GOT3 (cell line): ENCODE measurements at places on chromosomes 7 and 10.

GRCh38 chr10:61100887-61101286, 156.9 kb upstream of the RHOBTB1 start:
- DNase-seq = no peak

GRCh38 chr7:89798599-89798996, 355.7 kb upstream of the STEAP1 start:
- DNase-seq = no peak

DNA sequence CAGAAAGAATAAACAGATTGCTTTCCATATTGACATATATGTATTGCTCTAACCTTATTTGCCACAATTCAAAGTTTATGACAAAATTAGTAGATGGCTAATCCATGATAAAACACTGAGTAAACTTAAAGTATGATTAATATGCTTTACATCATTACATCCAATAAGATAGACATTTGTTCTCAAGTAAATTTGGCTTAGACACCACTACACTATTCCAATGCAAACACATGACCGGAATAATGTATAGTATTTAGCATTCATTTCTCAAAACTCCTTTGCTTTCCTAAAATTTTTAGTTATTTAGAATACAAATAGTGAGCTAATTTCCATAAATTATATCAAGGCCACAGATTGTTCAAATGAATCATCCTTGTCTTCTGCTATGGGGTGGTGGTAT, 20.2 kb downstream of the SEM1 start:
- DNase-seq = no peak

- DNase-seq = no peak
These were observed 351.2 kb downstream of the DGKB start for GRCh38 chr7:14551310-14551709.

- no peak for DNase-seq
These were observed 12.5 kb downstream of the GLI3 start for GRCh38 chr7:42224391-42225003.

DNA sequence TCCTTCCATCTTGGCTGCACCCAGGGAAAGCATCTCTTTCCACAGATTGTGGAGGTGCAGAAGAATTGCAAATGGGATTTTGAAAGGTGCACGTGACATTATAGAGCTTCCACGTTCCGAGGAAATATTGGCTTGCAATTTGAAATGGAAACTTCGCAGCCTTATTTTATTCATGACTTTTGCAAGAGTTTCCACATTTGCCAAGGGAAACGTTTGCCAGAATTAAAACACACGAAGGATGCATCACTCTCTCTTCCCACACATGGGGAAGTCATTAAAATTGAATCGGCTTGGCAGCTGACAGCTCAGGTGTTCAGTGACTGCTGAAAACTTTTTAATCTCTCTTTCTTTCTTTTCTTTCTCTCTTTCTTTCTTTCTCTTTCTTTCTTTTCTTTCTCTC, 475.4 kb upstream of the IGFBP3 start:
- no peak for DNase-seq

GRCh38 chr10:131173484-131174210, 137.9 kb downstream of the TCERG1L start:
- DNase-seq = no peak

GRCh38 chr10:18205098-18205834, 65.0 kb downstream of the CACNB2 start:
- no peak for DNase-seq

DNA sequence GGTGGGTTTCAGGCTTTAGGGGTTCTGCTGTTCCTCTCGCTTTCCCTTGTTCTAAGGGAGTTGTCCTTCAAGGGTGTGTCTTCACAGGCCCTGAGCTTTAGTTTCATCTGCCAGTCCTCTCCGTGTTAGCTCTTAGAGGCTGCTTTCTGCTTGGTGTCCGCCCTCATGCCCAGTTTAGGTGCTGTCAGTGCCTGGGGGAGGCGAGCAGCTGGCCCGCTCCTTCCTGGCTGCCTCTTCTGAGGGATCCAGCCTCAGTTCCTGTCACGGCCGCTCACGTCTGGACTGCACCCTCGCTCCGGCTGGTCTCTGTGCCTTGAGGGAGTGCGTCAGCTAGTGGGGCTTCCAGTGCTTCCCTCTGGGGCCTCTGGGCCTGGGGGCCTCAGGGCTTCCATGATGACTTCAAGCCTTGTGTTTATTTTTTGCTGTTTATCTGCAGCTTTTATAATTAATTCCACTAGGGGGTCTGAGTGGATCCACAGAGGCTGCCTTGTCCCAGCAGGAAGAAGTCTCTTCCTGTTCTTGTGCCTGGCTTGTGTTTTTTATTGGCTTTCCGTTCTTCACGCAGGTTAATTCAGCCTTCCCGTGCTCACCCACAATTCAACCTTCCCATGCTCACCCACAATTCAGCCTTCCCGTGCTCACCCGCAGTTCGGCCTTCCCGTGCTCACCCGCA, 33.0 kb downstream of the WDR37 start:
- DNase-seq = no peak

GRCh38 chr7:28269700-28270361, 89.2 kb upstream of the JAZF1 start:
- DNase-seq = no peak

GRCh38 chr10:86047588-86047987, 319.0 kb downstream of the GRID1 start:
- no peak for DNase-seq

- no peak for DNase-seq
These were observed 114.0 kb downstream of the BBS9 start for GRCh38 chr7:33243319-33243881.

DNA sequence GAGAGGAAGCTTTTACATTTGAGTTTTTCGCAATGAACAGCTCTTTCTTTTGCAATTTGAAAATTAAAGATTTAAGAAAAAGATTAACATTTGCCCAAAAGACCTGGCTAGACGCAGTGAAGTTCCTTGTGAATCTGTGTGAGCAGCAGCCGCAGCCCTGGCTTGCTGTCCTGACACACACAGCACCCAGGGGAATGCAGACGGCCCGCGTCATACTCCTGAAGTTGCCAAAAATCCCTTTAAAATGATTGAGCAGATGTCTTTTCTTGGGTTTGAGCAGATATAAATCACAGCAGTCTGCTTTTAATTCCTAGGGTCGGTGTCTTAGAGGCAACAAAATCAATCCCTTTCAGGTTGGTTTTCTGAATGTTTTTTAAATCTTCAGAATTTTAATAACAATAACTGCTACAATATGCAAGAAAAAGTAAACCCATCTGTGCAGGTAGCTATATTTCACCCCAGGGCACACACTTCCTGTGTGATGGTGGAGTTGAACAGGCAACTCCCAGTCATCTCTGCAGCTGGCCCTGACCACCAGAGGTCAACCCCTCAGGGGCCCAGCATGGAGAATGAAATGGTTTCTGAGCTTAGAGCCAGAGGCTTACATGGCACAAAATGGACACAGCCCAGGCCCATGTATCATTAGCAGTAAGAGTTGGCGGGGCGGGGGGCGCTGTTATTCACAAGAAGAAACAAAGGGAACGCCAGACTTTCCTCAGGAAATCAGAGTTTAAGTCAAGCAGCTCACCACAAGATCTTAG, 32.2 kb upstream of the TRIL start:
- DNase-seq = no peak

- DNase-seq = no peak
These were observed 416.3 kb downstream of the ADRA2A start for GRCh38 chr10:111493024-111493625.

DNA sequence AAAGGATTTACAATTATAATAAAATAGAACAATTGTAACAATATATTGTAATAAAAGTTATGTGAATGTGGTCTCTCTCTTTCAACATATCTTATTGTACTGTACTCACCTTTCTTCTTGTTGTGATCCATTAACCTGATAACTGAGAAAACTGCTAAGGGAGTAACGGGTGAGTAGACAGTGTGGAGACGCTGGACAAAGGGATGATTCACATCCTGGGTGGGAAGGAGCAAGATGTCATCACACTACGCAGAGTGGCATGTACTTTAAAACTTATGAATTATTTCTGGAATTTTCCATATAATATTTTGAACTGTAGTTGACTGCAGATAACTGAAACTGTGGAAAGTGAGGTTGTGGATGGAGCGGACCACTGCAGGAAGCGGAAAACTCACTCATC, 91.2 kb upstream of the PLPP4 start:
- no peak for DNase-seq

GRCh38 chr7:48089046-48090003, at the start of gene UPP1:
TSS of gene UPP1 (plus strand) at chr7:48089265. CDS start at chr7:48094784, 5,519 bp downstream.
- no peak for DNase-seq

DNA sequence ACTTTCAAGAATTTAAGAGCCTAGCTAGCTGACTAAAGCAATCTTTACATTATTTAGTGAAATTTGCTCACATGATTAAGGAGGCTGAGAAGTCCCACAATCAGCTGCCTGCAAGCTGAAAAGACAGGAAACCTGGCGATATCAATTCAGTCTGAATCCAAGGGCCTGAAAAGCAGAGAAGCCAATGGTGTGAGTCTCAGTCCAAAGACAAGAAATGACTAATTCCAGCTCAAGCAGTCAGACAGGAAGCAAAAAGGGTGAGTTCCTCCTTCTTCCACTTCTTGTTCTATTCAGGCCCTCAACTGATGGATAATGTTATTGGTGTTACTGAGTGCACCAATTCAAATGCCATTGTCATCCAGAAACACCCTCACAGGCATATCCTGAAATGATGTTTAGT, 1231.6 kb upstream of the CELF2 start:
- DNase-seq = no peak

DNA sequence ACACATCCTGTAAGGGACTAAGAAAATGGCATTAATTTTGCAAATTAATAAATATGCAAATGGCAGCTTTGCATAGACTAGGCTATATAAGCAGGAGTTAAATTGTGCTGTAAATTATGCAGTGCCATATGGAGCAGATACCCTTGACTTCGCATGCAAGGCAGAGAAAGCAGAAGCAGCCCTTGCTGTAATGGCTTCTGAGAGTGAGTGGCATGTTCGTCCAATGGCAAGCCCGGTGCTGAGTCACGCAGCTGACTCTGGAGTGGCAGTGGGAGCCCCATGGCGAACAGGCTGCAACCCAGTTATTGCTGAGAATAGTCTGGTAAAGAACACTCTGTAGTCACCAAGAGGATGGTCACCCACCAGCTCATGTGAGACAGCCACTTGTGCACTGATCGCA, 1186.5 kb downstream of the TYW1 start:
- DNase-seq = no peak

GRCh38 chr10:33252794-33253203, 81.7 kb downstream of the NRP1 start:
- DNase-seq = no peak

DNA sequence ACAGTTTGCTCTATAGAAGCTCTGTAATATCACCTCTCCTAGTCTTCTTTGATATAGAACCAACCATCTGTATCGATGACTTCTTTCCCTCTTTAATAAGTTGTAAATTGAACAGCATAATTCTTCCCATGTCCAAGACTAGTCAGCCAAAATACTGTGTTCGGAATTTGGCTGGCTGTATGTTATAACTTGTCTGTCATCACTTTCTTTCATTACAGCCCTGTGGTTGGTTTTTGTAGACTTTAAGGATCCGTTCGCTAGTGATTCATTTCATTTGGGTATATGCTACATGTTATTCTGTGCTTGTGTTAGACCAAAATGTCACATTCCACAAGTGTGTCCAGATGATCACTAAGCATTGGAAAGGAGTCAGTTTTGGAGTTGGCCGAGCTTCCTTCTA, 155.4 kb upstream of the ITGB1 start:
- no peak for DNase-seq

DNA sequence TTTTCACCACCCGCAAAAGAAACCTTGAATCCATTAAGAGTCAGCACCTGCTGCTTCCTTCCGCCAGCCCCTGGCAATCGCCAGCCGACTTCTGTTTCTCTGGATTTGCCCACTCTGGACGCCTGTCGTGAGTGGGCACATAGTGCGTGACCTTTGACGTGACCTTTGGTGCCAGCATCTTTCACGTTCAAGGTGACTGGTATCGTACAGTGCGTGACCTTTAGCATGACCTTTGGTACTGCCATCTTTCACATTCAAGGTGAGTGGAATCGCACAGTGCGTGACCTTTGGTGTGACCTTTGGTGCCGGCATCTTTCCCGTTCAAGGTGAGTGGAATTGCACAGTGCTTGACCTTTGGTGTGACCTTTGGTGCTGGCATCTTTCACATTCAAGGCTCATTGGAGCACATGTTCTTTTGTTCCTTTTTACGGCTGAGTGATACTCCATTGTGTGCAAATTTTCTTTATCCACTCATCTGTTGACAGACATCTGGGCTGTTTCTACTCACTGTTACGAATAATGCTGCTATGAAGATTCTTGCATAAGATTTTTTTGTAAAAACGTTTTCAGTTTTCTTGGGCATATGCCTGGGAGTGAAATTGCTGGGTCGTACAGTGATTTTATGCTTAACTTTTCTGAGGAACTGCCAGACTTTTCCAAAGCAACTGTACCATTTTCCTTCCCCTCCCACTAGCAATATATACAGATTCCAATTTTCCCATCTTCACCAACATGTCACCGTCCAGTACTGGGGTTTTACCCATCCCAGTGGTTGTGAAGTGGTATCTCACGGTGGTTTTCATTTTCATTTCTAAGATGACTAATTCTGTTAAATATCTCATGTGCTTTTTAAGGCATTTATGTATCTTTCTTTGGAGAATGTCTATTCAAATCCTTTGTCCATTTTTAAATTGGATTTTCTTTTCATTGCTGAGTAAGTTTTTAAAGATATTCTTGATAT, 145.3 kb downstream of the DIP2C start:
- no peak for DNase-seq

- DNase-seq = no peak
These were observed 72.6 kb upstream of the OPALIN start for GRCh38 chr10:96431211-96431970.

DNA sequence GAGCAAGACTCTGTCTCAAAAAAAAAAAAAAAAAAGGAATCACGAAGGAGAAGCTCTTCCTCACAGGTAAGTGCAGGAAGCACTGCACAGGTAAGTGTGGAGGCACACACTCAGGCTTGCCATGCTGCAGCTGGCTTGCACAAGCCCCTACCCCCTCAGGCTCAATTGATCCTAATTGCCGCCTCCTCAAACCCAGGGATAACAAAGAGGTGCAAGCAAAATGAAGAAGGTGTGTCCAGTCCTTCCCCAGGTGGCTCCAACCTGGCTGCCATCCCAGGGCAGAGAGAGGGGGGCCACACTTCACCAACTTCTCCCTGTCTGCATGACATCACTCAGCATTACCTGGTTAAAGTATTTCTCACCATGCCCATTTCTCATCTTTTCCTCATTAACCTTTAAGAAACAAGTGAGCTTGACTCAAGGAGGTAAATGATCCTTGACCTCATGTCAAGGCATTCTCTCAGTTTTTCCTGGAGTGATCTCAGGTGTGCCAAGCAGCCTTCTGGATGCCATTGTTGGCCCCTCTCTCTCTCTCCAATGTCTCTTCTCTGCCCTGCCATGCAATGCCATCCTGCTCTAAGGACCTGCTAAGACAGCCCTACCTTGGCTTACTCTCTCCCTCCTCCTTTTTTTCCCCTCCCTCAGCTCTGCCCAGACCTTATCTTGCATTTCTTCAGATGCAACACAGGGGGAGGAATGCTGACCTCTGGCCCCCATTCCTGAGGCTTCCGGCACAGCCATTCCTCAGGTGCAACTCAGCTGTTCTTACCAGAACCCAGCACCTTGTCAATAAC, 13.0 kb upstream of the TRPV6 start:
- no peak for DNase-seq

DNA sequence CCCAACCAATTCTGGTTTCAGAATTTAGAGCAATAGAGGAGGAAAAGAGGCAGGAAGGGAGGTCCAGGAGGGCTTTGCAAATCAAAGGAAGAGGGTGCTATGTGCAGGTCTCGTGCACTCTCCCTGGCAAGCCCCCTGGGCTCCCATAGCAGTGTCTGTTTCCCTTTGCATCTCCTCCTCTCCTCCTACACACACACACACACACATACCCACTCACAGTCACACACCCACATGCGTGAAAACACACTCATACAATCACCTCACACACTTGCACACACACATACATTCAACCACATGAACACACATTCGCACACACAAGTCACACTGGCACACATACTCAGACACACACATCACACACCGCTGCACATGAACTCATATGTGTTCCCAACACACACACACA, 105.3 kb downstream of the OAT start:
- no peak for DNase-seq
